ENCODE measurements at places on chromosomes 3 and 15.

- DNase-seq, result no peak
Observed at GRCh38 chr15:59206623-59207183, at the start of gene LDHAL6B. TSS of gene LDHAL6B (plus strand) at chr15:59206843. CDS start at chr15:59206941, 98 bp downstream.

DNA sequence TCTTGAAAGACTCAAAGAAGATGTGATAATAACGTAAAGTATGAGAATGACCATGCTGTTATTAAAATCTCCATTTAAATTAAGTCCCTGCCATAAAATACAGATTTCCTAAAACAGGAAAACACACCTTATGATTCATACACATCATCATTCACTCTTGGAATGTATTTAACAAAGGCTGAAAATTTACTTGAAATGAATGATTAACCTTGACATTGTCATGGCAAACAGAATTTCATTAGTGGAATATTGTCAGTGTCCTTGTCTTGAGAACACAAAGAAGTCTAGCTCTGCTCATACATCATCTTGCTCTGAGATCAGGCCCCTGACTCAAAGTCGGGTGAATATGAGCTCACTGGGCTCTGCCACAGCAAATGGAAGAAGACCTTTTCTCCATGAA is 313.9 kb downstream of the FGF12 start:
- no peak for DNase-seq

- no peak for DNase-seq
Observed at GRCh38 chr3:139916271-139916670, 18.7 kb upstream of the CLSTN2 start.

DNA sequence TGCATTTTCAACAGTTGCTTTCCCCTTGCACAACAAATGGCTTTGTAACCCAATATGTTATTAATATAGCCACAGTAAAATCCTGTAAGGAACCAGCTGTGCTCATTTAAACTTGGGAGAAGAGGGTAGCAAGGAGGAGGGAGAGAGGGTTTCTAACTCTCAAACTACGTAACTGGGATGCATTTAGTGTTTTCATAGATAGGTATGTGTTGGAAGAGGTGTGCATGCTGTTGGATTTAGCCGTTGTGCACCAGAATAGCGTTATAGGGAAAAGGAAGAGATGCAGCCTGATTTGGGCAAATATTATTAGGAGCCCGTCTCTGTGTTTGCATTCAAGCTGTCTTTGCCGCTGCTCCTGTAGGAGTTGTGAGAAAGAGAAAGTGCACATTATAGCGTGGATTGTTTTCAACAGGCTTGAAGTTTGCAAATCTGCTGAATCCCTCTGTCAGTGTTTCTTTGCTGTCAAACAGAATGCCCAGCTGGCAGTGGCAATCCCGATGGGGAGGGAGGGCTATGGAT is 39.4 kb downstream of the ARPP21 start:
- DNase-seq, result no peak

GRCh38 chr15:94286583-94286982 is 55.2 kb downstream of the MCTP2 start:
- DNase-seq, result no peak

GRCh38 chr3:19488939-19489338 is 340.6 kb downstream of the KCNH8 start:
- DNase-seq, result no peak

- DNase-seq, result no peak
Observed at GRCh38 chr3:172259111-172259541, 189.1 kb downstream of the GHSR start.

GRCh38 chr3:48634661-48635221 is 520 bp downstream of the SLC26A6 start:
- DNase-seq, result no peak

DNA sequence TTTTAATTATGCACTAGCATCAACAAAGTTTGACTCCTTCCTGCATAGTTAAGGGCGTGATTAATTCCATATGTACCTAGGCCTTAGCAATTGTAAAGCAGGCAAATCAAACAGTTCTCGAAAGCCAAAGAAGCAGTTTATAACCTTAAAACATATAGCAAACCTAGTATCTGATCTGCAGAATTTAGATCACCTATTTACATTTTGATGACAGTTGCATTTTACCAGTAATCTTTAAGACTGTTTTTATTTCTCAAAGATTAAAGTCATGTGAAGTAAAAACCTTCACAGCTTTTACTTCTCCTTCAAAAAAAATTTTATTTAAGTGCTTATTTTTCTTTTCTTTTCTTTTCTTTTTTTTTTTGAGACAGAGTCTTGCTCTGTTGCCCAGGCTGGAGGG is 20.9 kb upstream of the UBP1 start:
- DNase-seq, result no peak

DNA sequence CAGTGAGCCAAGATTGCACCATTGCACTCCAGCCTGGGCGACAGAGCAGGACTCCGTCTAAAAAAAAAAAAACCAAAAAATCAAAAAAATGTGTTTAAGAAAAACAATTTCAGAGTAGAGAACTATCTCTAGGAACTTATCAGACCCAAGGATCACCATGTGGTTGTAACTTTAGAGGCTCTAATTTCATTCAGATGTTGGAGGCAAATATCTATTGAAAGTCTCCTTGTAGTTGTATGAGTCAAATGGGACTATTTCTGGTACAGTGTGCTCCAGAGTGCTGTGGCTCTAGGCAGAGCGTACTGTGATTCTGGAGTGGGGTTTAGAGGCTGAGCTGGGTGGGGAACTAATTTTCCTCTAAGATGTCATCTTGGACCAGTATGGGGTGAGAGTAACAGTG is 398.7 kb downstream of the SHQ1 start:
- DNase-seq, result no peak

GRCh38 chr15:42595626-42596240 is 20.3 kb downstream of the STARD9 start:
- no peak for DNase-seq

Measured in mesothelial cell of epicardium (in vitro differentiated cells).